ENCODE measurements at places on chromosomes 5 and 9.

DNA sequence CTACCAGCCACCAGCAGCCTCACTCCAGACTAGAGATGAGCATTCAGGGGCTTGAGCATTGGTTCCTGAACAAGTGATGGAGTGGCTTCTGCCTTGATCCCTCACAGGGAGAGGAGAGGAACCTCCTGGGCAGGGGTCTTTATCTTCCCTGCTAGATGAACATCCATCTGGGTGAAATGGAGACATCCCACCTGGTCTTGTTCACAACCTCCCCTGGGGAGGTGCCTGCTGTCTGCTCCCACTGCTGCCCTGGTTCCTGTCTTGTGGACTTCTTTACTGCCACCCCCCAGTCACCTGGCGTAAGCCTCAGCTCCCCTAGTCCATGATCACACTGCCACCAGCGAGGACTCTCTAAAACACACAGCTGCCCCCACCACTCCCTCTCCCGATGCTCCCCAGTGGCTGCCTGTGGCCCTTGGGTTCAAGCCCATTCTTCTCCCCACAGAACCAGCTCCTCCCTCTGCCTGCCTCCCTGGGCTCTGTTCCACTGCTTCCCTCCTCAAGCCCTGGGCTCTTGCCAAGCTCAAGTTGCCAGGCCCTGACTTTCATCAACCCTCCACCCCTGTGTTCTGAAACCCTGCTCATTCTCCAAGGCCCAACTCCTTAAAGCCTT lies 51.5 kb downstream of the COL15A1 start:
- H3K4me3 ChIP-seq: no peak overlapping the region
- no peaks in the 10 kb centered on the region for H3K36me3 ChIP-seq
- DNase-seq: no peak
- H3K27ac ChIP-seq: no peak overlapping the region

GRCh38 chr5:130116462-130116861 lies 212.2 kb downstream of the CHSY3 start:
- H3K27ac ChIP-seq: no peak overlapping the region
- H3K4me3 ChIP-seq: no peak overlapping the region
- H3K27me3 ChIP-seq: no peaks in the 10 kb centered on the region
- DNase-seq: no peak
- H3K36me3 ChIP-seq: no peaks in the 10 kb centered on the region
- H3K4me1 ChIP-seq: no peaks in the 10 kb centered on the region

GRCh38 chr9:5621327-5621726 lies 7.6 kb upstream of the RIC1 start:
- H3K27ac ChIP-seq: no peak overlapping the region
- peaks cover 11% of the 10 kb centered on the region for H3K4me1 ChIP-seq
- no peak for DNase-seq

GRCh38 chr9:130234340-130235260 lies 31.0 kb upstream of the HMCN2 start:
- H3K4me1 ChIP-seq: peaks cover 8% of the 10 kb centered on the region
- no peaks in the 10 kb centered on the region for H3K36me3 ChIP-seq
- no peak overlapping the region for H3K27ac ChIP-seq
- no peak overlapping the region for H3K4me3 ChIP-seq
- no peaks in the 10 kb centered on the region for H3K27me3 ChIP-seq

GRCh38 chr9:110440172-110440571 lies 102.5 kb upstream of the TXNDC8 start:
- DNase-seq: no peak
- H3K27ac ChIP-seq: no peak overlapping the region
- no peak overlapping the region for H3K4me3 ChIP-seq
- no peaks in the 10 kb centered on the region for H3K36me3 ChIP-seq

DNA sequence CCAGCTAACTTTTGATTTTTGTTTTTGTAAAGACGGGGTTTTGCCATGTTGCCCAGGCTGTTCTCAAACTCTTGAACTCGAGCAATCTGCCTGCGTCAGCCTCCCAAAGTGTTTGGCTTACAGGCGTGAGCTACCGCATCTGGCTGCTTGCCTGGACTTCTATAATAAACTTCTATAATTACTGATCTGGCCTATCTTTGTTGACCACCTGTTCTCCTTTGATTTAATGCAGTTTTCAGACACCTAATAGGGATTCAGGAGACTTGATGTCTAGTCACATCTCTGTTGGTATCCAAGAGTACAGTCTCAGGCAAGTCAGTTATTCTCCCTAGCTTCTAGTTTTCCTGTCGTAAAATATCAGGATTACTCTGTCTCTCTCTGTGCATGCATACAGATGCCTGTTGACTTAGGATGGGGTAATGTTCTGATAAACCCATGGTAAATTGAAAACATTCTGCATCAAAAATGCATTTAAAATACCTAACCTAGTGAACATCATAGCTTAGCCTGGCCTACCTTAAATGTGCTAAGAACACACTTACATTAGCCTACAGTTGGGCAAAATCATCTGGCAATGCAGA lies 51.5 kb upstream of the NR3C1 start:
- no peaks in the 10 kb centered on the region for H3K4me1 ChIP-seq
- H3K36me3 ChIP-seq: no peaks in the 10 kb centered on the region
- H3K27me3 ChIP-seq: no peaks in the 10 kb centered on the region
- DNase-seq: no peak

- H3K4me1 ChIP-seq: peaks cover 7% of the 10 kb centered on the region
- H3K27ac ChIP-seq: no peak overlapping the region
- H3K4me3 ChIP-seq: no peak overlapping the region
- H3K27me3 ChIP-seq: no peaks in the 10 kb centered on the region
Observed at GRCh38 chr5:132749506-132749905, 2.3 kb downstream of the CCNI2 start.
